EL (cell line): ENCODE measurements at places on chromosomes 13 and 19.

DNA sequence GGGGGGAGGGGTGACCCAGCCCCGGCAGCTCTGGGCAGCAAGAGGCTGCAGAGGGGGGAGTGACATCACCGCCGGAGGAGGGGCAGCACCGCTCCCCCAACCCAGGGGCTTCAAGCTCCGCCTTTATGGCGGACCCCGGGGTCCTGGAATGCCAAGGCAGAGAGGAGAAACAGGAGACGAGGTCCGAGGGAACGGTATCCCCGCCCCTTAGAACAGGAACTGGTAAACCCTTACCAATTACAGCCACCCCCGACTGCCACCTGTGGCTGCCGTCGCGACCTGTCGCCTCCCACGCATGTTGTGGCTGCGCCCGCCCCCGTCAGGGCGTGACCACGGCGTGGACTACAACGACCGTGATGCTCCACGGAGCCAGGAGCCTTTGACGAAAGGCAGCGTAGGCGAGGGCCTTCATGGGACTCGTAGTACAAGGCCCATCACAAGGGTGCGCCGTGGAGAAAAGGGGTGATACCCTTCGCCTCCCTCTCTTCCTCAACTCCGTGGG is 4.1 kb upstream of the KCNC3 start:
- peak; percentile 64 for DNase-seq

GRCh38 chr13:111855191-111855590 is 211.8 kb upstream of the SOX1 start:
- DNase-seq: no peak

- no peak for DNase-seq
These were observed 1.1 kb downstream of the CYP2S1 start for GRCh38 chr19:41194157-41194552.

GRCh38 chr13:90690458-90691080 is 656.9 kb upstream of the MIR17HG start:
- DNase-seq: no peak

- peak; percentile 25 for DNase-seq
These were observed 12.2 kb downstream of the ZSCAN22 start for GRCh38 chr19:58338825-58339558.

DNA sequence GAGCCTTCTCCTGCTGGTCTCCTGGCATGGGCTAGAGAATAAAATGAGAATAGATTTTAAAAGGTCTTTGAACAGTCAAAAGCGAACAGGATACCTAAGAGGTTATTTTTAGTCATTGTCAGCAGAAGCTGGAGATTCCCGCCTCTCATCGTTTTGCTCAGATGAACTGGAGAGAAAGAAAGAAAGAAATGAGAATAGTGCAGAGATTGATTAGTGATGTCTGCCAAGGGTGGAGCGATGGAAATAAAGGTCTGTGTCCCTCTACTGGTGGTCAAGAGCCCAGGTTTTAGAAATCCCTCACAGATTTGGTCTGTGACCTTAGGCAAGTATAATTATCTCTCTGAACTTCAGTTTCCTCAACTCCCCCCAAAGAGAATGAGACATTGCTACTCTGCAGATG is 5.3 kb downstream of the NCAN start:
- DNase-seq: peak; percentile 43

- DNase-seq: no peak
These were observed 36.0 kb upstream of the KPNA3 start for GRCh38 chr13:49828453-49828852.

DNA sequence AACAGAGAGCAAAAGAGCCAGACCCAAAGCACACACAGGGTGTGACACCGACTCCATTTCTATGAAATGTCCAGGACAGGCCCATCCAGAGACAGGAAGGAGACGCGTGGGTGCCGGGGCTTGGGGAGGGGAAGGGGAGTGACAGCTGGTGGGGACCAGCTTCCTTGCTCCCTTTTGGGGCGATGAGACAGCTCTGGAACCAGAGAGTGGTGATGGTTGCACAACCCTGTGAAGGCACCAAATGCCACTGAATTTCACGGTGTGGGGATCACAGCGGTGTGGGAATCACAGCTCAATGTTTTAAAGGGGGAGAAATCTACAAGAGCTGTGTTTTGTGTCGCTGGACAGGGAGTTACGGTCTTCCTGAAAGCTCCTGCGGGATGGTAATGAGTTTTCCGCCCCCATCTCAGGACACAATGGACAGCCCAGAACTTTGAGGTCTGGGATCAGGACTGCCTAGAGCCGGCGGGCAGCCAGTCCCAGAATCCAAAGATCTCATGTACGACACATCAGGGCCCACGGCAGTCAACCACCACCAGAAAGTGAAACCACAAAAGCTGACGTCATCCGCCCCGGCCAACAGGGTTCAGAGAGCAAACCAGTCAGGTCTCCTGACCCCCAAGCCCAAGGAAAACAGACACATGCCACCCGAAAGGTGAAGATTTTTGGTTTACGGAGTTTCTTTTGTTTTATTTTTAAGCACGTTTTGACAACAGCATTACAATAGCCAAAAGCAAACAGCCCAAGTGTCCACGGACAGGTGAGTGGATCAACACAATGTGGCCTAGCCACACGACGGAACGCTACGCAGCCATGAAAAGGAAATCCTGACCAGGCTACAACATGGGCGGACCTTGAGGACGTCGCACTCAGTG is 7.3 kb downstream of the SGTA start:
- peak; percentile 77 for DNase-seq

DNA sequence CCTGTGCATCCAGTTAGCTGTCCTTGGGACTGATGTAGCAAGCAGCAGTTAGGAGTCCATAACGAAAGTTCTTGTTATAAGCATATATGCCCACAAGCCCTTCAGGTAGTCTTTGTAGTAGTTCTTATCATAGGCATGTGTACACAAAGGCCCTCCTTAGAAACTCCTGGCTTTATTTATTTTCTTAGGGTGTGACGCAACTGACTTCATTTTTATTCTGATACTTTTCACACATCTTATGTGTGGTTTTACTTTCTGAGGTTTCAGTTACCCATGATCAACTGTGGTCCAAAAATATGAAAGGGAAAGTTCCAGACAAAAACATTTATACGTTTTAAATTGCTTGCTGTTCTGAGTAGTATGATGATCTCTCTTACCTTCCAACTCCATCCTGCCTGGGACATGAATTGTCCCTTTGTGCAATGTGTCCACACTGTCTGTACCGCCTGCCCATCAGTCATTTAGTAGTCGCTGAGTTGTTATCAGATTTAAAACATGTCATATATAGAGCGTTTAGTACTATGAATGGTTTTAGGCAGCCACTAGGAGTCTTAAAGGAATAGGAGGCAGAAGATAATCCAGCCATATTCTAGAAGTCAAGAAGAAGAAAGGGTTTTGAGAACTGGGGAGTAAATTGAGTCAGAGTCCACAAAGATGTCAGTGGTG is 19.4 kb downstream of the GPC5 start:
- DNase-seq: no peak
